ENCODE measurements at places on chromosomes 5 and 9.

DNA sequence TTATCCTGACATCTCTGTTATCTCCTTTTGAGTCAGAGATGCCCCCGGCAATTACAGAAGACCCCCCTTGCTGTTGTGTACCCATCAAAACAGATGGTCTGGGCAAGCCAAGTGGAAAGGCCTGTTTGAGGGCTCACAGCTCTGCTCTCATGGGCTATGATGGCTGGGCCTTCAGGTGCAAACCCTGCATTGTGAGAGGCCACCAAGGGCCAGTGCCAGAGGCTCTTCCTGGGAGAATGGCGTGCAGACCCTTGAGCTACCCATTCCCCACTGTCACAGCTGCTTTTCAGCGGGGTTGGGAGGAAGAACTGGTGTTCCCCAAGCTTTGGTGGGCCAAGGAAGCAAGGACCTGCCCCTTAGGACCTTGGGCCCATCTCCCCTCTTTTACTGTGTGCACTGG is 174.7 kb upstream of the PPP1R26 start:
- no peak for DNase-seq

DNA sequence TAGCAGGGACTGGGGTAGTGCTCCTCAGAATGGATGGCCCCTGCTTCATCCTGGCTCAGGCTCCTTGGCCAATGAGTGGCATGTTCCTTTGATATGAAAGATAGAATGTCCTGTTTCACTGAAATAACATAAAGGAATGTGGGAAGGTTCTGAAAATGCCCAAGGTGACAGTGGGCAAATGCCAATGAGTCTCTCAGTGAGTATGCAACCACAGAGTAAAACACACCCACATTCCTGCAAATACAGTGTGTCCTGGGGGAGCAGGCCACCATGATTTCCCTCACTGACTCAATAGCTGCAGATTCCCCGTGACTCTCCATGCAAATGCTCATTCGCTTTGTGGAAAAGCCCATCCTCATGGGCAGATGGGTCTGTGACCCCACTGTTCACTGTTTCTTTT is 36.4 kb downstream of the ZNF366 start:
- DNase-seq = no peak

GRCh38 chr5:102625468-102625867 is 126.7 kb upstream of the SLCO6A1 start:
- no peak for DNase-seq

DNA sequence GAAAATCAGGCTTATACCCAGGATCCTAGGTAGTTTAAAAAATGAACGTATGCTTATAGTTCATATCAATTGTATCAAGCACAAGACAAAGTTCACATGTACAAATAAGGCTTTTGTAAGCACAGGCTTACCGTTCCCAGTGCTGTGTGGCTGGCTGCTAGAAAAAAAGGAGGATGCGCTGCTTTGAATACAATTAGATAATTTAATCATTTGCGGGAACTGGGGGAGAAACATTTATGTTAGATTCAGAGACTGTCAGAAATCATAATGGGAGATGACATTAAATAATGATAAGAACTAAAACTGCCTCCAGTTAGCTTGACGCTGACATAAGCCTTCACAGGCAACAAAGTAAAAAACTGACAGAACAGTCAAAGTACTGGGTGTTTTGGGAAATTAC is 93.2 kb downstream of the FNBP1 start:
- no peak for DNase-seq

DNA sequence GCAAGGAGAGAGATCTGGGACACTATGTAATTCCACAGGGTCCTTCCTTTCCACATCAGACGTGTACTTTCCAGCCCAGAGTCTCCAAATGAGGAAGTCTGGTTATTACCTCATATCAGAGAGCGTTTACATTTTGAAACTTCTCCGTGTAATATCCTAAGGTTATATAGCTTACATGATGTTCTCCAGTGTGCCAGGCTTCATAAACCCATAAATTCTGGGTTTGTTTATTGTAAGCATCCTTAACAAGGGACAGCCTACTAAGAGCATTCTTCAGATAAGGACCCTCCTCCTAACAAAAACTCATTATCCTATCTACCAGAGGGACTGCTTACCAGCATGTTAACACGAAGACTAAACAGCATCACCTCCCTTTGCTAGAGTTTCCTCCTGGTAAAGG is 17.9 kb downstream of the SRFBP1 start:
- no peak for DNase-seq

DNA sequence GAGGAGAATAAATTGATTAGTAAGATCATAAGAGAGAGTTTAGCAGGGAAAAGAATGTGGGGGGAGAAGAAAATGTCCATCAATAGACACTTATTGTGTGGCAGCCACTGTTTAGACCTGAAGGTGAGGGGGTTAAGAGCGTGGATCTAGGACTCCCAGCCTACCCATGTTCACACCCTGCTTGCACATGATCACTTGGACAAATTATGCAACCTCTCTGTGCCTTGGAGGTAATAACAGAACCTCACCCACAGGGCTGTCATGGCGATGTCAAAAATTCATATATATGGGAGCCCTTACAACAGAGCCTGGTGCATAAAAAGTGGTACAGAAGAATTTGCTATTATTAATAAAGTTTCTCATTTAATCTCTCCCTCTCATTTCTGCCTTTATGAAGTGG is 86.0 kb upstream of the EQTN start:
- DNase-seq = no peak

DNA sequence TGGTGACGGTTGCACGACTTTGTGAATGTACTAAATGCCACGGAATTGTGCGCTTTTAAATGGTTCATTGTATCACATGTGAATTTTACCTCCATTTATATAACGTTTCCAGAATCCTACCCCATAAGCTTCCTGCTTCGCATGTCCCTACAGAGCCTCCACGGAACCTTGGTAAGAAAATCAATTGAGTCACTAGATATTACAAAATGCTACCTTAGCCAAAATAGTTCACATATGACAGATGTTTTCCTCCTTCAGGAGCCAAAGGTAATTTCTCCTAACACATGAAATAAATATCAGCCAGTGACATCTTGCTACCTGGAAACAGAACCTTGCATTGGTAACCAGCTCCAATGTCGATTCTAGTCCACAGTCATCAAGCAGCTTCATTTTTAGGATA is 125.1 kb downstream of the TTLL11 start:
- DNase-seq = no peak

- no peak for DNase-seq
Measured at GRCh38 chr5:173438951-173439350, 110.7 kb upstream of the STC2 start.

DNA sequence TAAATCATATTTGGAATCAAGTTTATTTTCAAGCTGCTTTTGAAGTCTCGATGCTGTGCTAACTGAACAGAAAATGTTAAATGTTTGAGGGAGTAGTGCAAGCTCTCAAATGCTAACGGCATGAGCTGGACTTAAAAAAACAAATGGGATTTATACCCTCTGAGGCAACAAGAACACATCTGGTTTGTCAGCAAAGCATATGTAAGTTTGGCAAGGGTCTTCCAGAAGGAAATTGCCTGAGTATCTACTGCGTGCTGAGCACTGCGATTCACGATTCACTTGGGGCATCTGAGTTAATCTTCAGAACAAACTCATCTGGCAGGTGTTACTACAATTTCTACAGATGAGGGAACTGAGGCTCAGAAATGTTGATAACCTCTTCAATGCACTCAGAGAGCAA is 98.4 kb upstream of the C9orf72 start:
- DNase-seq = no peak

DNA sequence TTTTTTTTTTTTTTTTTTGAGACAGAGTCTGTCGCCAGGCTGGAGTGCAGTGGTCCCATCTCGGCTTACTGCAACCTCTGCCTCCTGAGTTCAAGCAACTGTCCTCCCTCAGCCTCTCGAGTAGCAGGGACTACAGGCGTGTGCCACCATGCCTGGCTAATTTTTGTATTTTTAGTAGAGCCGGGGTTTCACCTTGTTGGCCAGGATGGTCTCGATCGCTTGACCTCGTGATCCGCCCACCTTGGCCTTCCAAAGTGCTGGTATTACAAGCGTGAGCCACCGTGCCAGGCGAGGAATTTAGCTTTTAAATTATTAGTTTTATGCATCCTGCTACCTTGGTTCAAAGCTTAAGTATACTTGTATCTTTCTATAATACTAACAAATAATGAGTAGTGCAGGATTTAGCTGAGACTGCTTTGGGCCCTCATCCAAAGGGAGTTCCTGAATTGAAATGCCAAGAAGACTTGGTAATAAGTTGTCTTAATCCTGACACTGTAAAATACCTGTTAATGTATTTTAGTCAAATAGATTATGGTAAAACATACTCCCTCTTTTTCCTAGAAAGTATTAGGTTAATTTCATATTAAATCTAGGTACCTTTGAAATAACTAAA is 5.0 kb downstream of the CDC42SE2 start:
- no peak for DNase-seq

DNA sequence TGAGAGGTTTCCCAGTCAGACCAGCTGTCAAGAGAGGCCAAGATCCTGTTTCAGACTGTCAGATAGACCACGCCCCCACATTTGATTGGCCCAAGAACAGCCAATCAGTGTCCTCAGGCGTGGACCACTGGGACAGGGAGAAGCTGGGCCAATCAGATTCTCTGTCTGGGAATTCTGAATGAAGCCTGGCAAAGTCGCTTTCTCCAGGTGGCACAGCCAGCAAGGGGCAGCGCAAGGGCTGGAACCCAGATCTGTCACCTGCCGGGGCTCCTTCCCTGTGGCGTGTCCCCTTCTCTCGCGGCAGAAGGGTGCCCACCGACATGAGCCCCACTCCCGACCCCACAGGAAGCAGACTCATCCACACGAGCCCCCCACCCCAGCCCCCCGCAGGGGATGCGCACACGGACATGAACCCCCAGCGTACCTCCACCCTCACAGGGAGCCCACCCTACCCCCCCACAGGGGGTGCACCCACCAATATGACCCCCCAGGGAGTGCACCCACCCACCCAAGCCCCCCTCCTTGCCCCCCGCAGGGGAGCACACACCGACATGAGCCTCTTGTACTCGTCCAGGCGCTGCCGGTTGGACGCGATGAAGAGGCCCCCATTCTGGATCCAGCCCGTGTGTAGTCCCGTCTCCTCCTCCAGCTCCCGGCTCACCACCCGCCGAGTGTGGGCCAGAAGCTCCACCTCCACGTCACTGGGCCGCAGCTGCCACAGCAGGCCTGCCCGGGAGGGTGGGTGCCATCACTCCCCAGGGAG is 6.1 kb downstream of the SARDH start:
- peak; percentile 83 for DNase-seq
